ENCODE measurements at places on chromosomes 3 and 15.

DNA sequence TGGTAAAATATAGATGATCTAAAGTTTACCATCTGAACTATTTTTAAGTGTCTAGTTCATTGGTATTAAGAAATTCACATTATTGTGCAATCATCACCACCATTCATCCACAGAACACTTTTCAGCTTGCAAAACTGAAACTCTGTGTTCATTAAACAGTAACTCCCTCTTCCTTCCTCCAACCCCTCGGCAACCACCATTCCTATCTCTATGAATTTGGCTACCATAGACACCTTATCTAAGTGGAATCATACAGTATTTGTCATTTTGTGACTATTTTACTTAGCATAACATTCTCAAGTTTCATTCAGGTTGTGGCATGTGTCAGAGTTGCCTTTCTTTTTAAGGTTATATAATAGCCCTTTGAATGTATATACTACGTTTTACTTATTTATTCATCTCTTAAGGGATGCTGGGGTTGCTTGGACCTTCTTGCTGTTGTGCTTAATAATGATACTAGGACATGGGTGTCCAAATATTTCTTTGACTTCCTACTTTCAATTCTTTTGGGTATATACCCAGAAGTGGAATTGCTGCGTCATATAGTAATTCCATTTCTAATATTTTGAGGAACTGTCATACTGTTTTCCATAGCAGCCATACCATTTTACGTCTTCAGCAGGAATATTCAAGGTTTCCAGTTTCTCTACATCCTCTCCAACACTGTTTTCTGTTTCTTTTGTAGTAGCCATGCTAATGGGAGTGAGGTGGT is 20.9 kb downstream of the KAT2B start:
- DNase-seq = peak; percentile 49

DNA sequence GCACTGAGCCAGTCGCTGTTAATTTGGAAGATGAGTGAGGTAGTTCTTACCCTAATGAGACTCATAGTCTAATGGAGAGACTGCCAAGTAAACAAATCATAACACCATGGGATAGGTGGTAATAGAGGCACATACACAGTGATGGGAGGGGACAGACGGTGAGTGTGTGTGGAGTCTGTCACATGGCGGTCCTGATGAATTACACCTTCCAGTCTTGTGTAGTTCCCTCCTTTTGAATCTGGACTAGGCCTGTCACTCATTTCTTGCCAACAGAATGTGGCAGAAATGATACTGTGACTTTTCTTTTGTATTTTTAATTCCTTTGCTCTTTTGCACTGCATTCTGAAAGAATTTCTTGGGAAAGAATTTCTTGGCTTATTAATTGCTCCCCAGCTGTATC is 78.1 kb downstream of the NR1D2 start:
- DNase-seq = no peak

DNA sequence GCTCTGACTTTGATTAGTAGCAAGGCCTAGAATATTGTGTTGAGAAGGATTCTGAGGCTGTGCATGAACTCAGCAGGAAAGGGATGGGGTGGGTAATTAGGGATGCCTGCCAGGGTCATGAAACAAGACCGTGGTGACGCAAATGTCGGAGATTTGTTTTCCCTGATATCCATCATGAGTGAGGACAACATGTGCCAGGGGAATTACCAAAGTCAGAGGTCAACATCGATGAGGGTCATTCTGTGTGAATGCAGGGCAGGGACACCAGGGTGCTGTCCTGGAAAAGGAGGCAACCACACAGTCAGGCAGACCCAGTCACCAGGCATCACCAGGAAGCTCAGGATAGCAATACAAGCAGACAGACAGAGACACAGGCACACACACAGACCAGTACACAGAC is 52.2 kb downstream of the SLCO2A1 start:
- DNase-seq = no peak

- DNase-seq = peak; percentile 22
Observed at GRCh38 chr3:29333576-29333975, 52.7 kb downstream of the RBMS3 start.

GRCh38 chr15:50128266-50128665 is 9.2 kb upstream of the ATP8B4 start:
- peak; percentile 34 for DNase-seq

DNA sequence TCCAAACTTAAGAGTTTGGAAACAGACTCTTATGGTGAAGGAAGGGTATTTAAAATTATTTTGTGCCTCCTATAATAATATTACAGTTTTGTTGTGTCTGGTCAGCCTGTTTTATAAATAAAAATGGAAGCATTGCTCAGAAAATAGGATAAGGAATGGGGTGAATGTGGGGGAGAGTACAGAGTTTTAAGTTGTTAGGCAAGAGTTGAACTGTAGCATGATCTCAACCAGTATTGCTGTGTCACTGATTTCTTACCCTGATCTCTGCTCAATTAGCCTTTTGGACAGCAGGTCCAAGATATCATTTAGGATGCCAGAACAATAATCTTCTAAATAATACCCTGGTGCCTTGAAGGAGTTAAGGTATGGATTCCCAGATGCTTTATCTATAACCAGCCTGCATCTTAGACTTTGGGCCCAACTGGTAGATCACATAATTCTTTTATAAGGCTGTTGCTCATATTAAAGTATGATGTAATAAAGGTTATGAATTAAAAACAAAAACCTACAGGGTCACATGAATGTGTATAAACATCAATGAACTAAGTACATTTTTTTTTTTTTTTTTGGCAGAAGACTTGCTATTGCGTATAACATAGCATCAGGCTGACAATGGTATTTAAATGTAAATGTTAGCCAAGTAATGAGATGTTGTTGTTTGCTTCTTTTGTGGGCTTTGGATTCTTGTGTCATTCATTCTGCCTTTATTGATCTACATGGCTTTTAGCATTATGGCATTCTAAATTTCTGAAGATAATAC is 70.0 kb downstream of the MITF start:
- no peak for DNase-seq

GRCh38 chr3:157844800-157845565 is 261.2 kb downstream of the SHOX2 start:
- no peak for DNase-seq

GRCh38 chr3:62686503-62687294 is 188.5 kb downstream of the CADPS start:
- no peak for DNase-seq

DNA sequence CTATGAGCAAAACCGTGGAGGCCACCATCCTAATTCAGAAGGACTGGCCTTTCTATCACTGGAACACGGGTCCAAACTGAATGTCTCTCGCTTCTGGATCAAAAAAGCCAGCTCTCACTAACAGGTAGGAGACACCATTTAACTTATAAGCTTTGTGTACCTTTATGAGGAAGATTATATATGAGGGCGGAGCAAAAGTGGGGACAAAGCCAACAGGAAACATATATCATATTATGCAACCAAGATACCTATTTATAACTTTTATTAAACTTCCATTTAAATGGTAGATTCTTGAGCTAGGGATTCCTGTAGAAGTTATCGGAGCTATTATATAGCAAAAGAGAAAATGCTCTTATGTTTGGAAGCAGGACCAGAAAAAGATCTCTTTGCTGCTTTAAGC is 78.4 kb downstream of the IGF2BP2 start:
- no peak for DNase-seq

- DNase-seq = no peak
Observed at GRCh38 chr3:188567478-188568195, 413.7 kb downstream of the LPP start.

DNA sequence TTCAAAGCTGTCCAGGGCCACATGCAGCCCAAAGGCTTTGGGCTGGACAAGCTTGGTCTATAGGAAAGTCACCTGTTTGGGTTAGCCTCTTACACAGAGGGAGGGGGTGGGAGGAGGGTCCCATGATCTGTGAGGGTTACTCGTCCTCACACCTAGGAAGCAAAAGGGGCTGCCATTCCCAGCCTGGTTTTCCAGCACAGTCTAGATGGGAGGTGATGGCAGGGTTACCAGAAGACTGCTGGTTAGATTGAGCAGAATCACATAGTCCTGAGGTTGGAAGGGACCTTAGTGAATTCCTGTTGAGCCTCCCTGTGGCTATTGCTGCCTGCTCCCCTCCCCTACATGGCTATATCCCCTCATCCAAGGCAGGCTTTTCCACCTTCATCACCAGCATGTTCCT is 101.8 kb downstream of the SEMA5B start:
- DNase-seq = no peak
